Osteoblast (primary cell): ENCODE measurements at places on chromosomes 5 and 9. TPM values are rescaled to one million over a fixed set of nuclear protein-coding genes. Genes with fewer than 3 reads are reported as not detected.

Gene PCDHGA2
- 2.7 and 2.9 TPM in 2 replicates for total RNA-seq

DNA sequence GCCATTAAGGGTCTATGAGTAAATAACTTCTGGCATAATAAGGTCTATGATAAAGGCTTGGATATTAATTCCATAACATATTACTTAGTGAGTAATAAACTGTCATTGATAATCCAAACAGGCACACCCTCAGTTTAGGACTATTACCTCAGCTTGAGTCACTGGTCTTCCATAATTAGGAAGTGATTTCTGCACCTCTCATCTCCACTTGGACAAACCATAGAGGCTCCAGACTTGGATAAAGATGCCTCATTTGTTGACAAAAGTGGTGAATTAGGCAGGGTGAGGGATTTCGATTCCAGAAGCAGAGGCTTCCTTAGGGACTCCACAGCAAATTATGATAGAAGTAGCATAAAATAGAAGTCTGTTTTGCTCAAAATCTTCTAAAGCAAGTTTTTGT lies 127.5 kb upstream of the MTAP start:
- H3K27ac ChIP-seq = peak overlapping the region; percentile 90
- no peak overlapping the region for H3K4me3 ChIP-seq
- H3K4me1 ChIP-seq = peaks cover 50% of the 10 kb centered on the region
- no peak for DNase-seq
- no peaks in the 10 kb centered on the region for H3K36me3 ChIP-seq

GRCh38 chr9:93820667-93821306 lies 134.4 kb downstream of the BARX1 start:
- no peaks in the 10 kb centered on the region for H3K4me1 ChIP-seq
- H3K36me3 ChIP-seq = no peaks in the 10 kb centered on the region
- DNase-seq = peak; percentile 60
- H3K27ac ChIP-seq = no peak overlapping the region

- DNase-seq = no peak
- H3K4me1 ChIP-seq = no peaks in the 10 kb centered on the region
- no peak overlapping the region for H3K4me3 ChIP-seq
- no peak overlapping the region for H3K27ac ChIP-seq
These were observed 230.3 kb downstream of the GLIS3 start for GRCh38 chr9:4069457-4070153.

Gene IL17B
- 0.29 TPM in 1 of 2 replicates, not detected in the other for total RNA-seq

GRCh38 chr9:715300-715699 lies 126.2 kb upstream of the DMRT1 start:
- peak overlapping the region; percentile 57 for H3K27ac ChIP-seq
- H3K27me3 ChIP-seq = no peaks in the 10 kb centered on the region
- no peak for DNase-seq
- peaks cover 43% of the 10 kb centered on the region for H3K36me3 ChIP-seq
- H3K4me3 ChIP-seq = no peak overlapping the region

Gene PCDHGA3
- 2.4 and 2.9 TPM in 2 replicates for total RNA-seq
